MCF 10A (cell line): ENCODE measurements at places on chromosomes 1 and 21.

GRCh38 chr1:71899881-71900280 lies 382.5 kb downstream of the NEGR1 start:
- DNase-seq: no peak

- DNase-seq: no peak
Observed at GRCh38 chr1:12282142-12282541, 52.3 kb downstream of the VPS13D start.

- DNase-seq: no peak
Observed at GRCh38 chr1:165575468-165576099, 31.8 kb downstream of the LRRC52 start.

DNA sequence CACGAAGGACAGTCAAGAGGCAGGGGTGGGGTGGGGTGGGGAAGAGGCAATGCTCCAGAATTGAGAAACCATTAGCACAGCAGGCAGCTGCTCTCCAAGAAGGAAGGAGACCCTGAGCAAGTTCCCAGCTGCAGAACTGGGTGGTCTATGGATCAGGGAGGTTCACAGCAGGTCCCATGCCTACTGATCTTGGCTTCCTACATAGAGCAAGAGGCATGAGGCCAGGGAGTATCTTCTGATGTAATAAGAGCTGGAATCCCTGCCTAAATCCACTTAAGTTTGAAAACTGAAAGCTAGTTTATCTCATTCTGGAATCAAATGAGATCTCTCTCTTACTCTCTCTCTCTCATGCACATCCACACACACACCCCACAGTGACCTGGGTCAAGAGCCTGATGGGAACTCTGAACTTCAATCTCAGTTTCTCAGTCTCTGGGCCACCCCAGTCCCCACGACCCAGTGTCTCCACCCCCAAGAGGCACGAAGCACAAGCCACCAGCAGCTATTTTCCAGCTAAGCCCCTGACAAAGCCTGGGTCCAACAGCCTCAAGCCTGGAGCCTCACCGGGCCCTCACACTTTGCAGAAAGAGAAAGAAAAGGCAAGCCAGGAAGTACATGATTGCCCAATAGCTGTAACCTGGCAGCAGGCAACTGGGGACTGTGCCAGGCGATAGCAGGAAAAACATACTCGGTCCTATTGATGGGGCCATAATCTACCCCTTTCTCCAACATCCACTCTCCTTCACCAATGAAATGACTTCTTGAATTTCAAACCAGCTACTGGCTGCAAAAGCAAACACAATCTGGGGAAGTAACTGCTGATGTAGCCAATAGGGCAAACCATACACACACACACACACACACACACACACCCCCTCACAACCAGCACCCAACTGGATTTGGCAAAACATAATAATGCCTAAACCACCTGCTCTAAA lies 2.2 kb downstream of the NUAK2 start:
- peak; percentile 99 for DNase-seq

DNA sequence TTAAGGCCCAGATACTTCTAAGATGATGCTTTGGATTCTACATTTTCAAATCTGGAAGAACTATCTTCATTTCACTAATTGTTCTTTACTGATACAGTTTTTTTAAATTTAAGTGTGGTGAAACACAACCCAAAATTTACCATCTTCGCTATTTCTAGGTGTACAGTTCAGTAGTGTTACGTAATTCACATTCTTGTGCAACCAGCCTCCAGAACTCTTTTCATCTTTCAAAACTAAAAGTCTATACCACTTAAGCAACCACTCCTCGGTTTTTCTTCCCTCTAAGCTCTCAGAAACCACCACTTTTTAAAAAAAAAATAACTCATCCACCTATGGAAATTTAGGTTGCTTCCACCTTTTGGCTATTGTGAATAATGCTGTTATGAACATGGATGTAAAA lies 220.7 kb downstream of the PDE4B start:
- peak; percentile 32 for DNase-seq

GRCh38 chr1:4597020-4597419 lies 57.4 kb upstream of the AJAP1 start:
- DNase-seq: no peak

- DNase-seq: peak; percentile 51
Observed at GRCh38 chr21:26732432-26733221, 112.6 kb downstream of the ADAMTS1 start.

DNA sequence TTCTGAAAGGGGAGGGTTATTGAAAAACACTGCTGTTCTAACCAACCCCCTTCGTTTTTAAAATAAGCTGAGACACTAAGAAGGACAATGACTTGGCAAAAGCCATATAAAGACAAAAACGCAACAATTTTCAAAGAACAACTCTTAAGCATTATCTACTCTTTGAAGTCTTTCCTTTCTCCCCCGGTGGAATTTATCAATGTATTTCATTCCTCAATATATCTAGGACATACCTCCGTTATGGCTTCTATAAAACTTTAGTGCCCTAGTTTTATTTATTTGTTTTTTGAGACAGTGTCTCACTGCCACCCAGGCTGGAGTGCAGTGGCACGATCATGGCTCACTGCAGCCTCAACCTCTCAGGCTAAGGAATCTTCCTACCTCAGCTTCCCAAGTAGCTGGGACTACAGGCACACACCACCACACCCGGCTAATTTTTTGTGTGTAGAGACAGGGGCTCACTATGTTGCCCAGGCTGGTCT lies 3.2 kb downstream of the NRDC start:
- DNase-seq: no peak

DNA sequence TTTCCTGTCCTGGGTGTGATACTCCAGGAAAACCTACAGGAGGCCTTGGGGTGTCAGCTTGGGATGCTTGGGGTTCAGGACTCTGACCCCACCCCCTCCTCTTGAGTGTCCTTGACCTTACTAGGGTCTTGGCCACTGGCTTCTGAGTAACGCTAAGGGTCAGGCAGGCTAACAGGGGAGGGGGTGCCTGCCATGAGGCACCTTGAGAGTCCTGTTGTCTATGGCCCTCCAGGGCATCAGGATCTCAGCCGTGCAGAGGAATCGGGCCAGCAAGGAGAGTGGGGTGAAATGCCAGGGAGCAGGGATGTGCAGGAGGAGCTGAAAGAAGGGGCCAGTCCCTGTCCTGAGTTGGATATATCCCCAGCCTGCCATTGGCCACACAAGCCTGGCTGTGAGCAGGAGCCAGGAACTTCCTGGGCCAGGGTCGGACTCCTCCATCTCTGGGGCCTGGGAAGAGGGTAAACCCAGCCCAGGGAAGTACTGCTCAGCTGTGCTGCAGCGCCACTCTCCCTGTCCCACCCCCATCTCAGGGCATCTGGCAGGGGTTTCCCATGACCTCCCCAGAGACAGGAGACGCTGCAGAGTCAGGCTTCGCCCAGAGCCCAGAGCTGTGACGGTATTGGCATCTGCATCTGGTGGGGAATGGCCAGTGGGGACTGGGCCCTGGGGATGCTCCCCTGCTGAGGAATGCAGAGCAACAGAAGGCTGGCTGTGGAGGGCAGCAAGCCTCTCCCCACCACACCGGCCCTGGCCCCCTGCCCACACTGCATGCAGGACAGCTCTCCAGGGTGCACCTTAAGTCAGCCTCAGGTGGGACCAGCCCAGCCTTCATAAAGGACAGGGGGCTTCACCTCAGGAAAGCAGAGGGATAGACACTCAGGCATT lies 6.3 kb downstream of the KIF21B start:
- no peak for DNase-seq

DNA sequence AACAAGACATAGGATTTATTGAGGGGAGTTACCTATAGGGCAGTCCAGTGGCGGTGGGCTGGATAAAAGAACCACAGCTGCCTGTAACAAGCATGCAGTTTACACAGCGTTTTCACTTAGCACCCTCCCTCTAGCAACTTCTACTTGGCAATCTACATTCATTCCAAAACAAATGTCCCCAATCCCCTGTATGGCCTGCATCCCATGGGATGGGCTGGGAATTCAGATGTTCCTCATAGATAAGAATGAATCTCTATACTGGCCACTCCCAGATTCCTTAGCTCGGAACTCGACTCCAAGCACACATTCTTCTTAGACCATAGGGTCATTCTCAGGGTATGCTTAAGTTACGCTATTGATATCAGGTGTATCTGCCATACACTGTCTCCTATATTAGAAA lies 33.3 kb downstream of the PCP4 start:
- DNase-seq: no peak

GRCh38 chr1:32901823-32902534 lies 790 bp upstream of the TMEM54 start:
- DNase-seq: no peak

- peak; percentile 95 for DNase-seq
Observed at GRCh38 chr1:221439747-221440501, 302.0 kb downstream of the DUSP10 start.

- peak; percentile 24 for DNase-seq
Observed at GRCh38 chr1:100353988-100354387, 1.7 kb downstream of the CDC14A start.

DNA sequence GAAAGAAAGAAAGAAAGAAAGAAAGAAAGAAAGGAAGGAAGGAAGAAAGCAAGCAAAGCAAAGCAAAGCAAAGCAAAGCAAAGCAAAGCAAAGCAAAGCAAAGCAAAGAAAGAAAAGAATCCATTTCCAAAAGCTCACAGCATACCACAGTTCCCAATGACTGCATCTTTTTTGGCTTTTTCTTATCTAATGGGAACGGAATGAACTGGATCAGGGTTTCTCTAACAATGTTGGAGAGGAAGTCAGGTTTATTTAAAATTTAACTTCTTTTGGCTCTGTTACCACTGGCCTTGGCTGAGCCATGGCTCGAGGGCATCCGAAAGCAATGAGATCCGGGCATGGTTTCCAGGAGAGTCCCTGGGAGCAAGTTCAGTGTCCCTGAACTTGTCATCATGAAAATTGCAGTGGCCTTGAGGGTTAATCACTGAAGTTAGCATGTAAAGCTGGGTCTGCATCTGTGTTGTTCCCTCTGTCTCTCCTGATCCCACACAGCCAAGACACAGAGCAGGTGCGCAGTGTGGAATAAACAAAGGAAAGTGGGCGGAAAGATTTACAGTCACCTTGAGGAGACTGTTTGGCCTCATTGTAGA lies 34.6 kb upstream of the CTPS1 start:
- DNase-seq: peak; percentile 23

- DNase-seq: no peak
Observed at GRCh38 chr1:3819771-3820200, 23.5 kb upstream of the LRRC47 start.

DNA sequence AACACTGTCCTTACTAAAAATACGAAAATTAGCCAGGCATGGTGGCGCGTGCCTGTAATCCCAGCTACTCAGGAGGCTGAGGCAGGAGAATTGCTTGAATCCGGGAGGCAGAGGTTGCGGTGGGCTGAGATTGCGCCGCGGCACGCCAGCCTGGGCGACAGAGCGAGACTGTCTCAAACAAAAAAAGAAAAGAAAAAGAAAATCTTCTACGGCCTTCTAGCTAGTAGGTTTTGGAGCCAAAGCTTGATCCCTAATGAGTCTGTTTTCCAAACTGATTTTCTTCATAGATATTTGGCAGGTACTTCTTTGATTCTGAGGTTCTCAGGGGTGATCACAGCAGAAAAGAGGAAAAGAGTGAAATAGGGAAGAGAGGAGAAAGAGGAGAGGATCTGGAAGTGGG lies 182.3 kb upstream of the TMEM51 start:
- DNase-seq: no peak

DNA sequence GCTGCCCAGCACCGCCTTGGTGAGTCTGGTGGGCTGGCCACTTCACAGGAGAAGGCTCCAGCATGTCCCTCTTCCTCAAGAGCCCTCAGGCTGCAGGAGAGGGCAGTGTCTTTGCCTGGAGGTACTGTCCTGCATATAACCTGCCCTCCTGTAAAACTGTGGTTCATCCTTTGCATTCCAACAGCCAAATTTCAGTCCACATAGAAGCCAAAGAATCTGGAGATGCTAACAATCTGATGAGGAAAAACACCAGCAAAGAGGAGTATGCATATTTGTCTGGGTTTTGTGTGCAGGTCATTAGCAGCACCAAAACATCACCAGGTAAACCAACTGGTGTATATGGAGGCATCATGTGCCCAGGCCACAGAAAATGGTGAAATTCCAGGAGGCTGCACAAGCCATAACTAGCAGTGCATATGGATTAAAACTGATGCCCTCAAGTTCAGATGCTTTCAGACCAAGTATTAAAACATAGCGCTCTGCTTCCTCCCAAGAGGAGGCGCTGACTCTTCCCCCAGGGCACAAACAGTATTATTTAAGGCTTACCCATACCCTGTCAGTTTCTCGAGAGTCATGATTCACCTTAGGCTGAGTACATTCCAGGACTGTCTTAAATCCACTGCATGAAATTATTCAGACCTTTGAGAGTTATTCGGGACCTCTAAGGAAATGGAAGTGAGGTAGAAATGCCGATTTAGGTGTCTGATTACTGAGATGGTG lies 150.5 kb upstream of the COA6 start:
- peak; percentile 77 for DNase-seq

DNA sequence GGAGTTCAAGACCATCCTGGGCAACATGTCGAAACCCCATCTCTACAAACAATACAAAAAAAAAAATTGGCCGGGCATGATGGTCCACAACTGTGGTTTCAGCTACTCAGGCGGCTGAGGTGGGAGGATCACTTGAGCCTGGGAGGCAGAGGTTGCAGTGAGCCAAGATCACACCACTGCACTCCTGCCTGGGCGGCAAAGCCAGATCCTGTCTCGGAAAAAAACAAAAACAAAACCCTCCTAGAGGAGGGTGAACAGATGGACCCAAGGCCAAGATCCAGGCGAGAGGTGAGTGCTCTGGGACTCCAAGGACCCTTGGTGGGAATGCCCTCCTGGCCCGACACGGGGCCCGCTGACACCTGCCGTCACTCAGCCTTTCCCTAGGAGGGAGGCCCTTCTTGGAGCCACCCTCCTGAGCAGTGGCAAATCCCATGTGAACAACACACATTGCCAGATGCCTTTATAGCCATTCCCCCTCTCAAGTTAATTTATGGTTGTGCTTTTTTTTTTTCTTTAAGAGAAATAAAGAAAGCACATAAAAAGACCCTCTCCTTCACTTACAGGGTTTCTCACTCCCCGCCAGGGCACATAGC lies 380 bp downstream of the TFF2 start:
- DNase-seq: no peak

- DNase-seq: no peak
Observed at GRCh38 chr1:45470306-45470798, 20.6 kb downstream of the TESK2 start.

- no peak for DNase-seq
Observed at GRCh38 chr1:31583082-31583994, 7.0 kb downstream of the TINAGL1 start.

DNA sequence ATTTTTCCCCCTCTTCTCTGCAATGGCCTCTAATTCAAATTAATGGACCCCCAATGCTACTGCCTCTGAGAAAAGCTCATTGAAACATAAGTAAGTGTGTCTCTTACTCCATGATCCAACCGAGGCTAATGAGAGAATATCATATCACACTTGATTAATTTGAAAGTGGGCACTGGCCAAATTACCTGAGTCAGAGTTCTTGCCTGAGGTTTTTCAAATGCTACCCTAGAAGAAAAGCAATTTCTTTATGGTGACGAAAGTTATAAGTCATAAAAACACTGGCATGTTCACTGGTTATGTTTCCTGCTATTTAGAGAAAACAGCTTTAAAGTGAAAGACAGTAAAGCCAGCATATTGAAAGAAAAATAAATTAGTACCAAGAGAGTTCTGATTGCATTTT lies 368.8 kb upstream of the TMPRSS15 start:
- no peak for DNase-seq

GRCh38 chr1:17689011-17689410 lies 66.1 kb upstream of the ACTL8 start:
- DNase-seq: no peak
